ENCODE measurements at places on chromosomes 7 and 10.

DNA sequence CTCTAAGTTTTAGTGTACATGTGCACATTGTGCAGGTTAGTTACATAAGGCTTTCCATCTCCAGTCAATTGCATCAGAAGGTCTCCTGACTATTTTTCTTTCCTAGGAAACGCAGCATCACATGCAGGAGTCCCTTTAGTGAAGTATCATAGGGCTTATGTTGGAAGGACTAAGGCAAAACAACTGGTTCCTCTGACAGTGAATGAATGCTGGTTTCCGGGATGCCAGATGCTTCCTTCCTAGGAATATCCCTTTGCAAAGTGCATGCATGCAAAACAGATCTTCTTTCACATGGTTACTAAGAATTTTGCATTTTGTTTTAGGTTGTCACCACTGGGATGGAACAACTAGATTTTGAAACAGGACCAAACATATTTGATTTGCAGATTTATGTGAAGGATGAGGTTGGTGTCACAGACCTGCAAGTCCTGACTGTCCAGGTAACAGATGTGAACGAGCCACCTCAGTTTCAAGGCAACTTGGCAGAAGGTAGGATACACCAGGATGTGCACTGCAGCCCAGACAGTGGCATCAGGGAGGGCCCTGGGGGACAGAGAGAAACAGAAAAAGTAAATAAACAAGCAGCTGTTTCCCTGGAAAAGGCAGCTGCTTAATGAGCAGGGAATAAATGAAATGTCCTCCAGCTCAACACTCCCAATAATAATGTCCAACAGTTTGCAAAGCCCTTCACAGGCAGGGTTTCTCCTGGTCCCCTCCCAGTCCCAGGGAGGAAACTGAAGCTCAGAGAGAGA lies 17.8 kb downstream of the CDHR3 start:
- DNase-seq = no peak

GRCh38 chr7:69130396-69130795 lies 467.9 kb upstream of the AUTS2 start:
- DNase-seq = no peak

DNA sequence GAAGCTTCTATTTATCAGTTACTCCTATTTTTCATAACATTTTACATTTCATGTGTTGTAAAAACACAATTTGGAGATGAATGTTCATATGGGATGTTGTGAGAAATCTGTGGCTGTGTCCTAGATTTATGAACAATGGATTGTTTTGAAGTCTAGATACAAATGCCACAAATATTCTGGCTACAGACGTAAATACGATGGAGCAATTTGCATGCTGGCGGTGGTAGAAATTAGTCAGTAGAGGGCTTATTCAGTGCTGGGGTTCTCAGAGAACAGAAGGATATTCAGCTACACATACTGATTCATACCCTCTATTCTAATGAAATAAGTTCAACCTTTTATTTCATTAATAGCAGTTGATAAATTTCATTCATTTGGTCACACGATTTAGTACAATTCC lies 48.8 kb downstream of the PLPP4 start:
- no peak for DNase-seq

- no peak for DNase-seq
These were observed 180.2 kb upstream of the CACNA2D1 start for GRCh38 chr7:82623812-82624211.

DNA sequence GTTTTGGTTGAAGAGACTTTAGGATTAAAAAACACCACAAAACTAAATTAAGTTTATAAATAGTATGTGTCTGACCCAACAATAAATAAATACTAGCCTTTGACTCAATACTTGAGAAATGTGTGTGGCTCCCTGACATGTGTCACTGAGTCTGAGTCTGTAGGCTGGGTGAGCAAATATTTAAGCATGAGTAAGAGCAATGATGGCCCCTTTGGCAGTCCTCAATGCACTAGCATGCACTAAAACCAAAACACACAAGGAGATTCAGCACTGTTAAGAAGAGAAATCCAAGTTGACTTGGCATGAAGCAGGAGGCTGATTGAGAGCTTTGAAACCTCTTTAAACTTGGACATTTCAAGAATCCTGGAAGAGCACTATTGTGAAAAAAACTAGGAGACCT lies 37.1 kb downstream of the CCDC71L start:
- no peak for DNase-seq

- no peak for DNase-seq
These were observed 27.3 kb downstream of the ANTXRL start for GRCh38 chr10:46314071-46314470.

DNA sequence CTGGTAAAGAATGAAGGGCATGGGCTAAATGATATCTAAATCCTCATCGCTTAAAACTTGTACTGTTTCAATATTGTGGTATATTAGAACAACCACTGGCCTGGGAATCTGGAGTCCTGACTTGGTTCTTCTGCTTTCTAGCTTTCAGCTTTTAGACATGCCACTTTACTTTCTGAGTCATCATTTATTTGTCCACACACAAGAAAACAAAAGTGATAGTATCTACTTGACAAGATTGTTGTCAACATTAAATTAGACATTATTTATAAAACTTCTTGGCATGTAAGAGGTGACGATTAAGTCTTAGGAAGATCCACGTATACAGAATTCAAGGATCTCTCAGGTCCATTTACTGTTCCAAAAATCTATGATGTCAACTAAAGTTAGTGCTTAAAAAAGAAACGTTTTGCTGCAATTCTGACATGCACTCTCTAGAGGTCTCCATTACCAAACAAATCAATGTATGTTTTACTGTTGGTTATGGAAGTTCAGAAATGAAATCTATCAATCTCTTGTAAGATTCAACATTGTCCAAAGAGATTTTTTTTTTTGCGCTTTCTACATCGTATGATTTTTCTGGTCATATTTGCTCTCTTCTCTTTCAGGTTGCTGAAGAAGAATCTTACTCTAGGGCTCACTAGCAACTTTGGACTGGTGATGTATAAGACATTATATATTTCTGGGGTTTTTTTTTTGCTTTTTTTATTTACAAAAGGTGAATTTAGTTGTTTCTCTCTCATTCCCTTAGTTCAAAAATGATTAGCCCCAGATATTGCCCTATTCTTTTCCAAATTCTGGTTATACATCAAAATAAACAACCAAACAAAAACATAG lies 53.6 kb upstream of the DYNC1I1 start:
- no peak for DNase-seq

DNA sequence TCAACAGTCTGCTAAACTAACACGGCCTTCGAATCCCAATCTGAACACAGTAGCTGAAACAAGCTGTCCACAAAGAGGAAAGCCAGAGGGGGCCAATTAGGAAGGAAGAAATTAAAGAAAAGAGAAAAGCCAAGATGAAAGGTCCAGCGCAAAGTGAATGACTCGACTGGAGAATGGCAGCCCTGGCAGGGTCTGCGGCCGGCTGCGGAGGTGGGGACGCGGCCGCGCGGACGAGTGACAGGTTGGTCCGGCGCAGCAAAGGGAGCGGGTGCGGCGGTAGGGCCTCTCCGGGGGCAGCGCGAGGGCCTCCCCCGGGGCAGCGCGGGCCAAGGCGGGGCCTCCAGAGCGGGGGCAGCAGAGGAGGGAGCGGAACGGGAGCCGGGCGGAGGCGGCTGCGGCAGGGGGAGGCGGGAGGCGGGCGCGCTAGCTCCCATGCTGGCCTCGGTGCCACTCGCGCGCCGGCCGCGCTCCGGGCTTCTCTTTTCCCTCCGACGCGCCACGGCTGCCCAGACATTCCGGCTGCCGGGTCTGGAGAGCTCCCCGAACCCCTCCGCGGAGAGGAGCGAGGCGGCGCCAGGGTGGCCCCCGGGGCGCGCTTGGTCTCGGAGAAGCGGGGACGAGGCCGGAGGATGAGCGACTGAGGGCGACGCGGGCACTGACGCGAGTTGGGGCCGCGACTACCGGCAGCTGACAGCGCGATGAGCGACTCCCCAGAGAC lies at the start of gene VWC2:
Gene VWC2, plus strand, starts transcription at position 421 of the 718 bp plus-strand sequence. CDS start 1,798 bp downstream, outside the sequence.
- DNase-seq = no peak

- no peak for DNase-seq
These were observed 2.7 kb upstream of the FAM170B start for GRCh38 chr10:49136525-49136924.

- DNase-seq = no peak
These were observed 19.0 kb downstream of the STEAP1 start for GRCh38 chr7:90173127-90173844.

GRCh38 chr7:5694912-5695726 lies 86.3 kb downstream of the RNF216 start:
- peak; percentile 40 for DNase-seq

GRCh38 chr10:116113721-116114501 lies 159.1 kb downstream of the GFRA1 start:
- DNase-seq = no peak

DNA sequence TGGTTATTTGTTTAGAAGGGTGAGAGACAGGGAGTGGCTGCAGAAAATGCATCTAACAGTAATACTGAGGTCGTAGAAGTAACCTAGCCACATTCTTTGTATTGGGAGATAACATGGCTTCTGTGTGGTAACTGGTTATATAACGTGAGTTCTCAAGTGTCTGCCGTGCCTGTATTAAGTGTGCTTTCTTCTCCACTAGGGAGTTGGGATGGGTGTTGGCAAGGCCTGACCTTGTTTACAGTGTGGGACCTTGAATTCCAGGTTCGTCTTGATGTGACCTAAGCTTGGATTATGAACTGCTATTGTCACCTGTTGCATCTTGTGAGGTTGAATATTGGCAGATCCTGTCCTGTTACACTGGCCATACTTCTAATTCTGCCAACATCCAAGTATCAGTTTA lies 145.3 kb upstream of the NAMPT start:
- DNase-seq = no peak

DNA sequence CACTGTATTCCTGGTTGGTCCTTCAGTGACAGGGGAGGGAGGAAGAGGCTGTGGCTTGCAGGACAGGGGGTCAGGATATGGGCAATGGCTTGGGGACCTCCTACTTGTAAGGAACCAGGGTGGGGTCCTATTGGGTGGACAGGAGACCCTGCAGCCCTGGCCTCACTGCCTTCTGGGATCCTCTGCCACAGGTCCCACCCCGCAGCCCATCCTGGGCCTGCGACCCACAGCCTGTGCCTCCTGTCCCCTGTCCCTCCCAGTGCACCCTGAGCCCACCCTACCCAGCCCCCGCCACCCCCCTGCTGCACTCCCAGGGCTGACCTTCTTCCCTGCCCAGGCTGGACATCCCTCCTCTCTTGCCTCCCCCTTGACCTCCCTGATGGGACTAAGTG lies 58.7 kb upstream of the MYL10 start:
- DNase-seq = no peak

DNA sequence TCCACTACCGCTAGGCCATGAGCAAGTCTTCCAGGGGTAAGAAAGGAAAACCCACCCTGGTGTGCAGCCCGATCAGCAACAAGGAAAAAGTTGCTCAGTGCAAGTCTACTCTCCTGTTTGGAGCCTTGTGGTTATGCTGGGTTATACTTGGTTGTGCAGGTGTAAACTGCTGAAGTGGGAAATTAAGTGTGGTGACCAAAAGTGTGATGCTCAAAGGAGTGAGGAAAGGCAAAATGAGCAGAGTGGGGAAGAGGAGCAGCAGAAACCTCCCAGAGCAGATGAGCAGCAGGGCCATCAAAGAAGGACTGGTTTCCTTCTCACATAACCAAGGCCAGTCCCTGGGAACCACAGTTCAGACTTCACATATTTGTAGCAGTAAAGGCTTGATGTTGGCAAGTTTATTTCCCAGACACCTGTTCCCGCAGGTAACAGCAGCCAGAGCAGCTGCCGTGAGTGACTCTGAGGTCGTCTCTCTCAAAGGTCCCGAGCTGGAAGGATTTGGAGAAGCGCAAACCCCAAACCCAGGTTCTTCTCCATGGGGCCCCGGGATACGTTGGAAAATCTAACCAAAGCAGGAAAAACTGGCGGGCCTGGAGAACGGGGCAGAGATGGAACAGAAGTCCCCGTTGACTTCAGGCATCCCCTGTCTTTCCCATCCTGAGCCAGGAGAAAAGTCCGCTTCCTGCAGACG lies 607 bp upstream of the SMO start:
- no peak for DNase-seq

GRCh38 chr7:43658718-43659548 lies 70.4 kb downstream of the COA1 start:
- no peak for DNase-seq

GRCh38 chr7:112063974-112064373 lies 142.2 kb downstream of the DOCK4 start:
- DNase-seq = no peak

GRCh38 chr7:7681191-7681935 lies 37.0 kb downstream of the RPA3 start:
- DNase-seq = no peak

DNA sequence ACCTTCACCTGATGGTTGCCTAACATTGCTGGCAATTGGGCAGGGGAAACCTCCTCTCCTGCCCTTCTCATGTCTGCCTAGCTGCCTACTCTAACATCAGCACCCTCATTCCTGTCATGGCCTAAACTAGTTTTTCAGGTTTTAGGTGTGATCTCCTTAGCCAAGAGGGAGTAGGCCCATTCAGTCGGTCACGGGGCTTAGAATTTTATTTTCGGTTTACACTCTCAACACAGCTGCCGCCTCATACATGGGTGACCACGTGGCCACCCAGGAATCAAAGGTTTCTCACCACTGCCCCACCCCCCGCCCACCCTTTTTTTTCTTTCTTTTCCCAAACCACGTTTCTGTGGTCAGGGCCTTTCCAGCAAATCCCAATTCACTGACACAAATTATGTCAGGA lies 97.2 kb downstream of the RALA start:
- DNase-seq = no peak

DNA sequence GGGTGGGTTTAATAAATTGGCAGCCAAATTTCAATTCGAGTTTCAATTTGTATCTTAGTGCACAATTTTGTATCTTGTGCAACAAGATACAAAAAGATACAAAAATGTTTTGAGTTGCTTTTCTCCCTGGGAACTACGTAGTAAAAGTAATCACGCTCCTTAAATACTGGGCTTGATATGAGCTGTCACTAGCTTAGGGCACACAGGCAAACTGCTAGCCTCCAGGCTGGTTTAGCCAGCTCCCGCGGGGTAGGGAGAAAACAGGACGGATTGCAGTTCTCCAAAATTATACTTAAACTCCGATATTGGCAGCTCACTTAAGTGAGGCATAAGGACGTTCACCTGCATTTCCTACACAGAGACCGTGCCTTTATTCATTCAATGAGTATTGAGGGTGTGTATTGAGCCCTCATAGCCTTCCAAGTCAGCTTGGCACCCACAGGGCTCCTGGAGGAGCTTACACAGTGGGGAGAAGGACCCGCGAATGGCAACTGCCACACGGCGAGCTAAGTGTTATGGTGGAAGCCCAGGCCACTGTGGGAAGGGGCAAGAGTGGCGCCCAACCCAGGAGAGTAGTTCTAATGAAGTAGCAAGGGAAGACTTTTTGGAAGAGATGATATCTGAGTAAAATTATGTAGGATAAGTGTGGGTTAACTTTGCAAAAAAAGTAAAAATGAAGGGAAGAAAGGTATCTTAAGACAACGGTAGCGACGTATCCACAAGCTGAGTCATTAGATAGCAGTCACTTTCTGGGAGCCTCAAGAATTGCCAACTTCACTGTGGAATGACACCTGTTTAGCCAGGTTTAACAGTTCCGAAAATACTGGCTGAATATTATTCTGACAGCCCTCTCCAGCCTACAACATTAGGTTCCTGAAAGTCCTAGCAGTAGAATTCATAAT lies 1.6 kb upstream of the EPC1 start:
- no peak for DNase-seq

GRCh38 chr10:63421591-63421990 lies 44.2 kb downstream of the JMJD1C start:
- no peak for DNase-seq

GRCh38 chr7:115838829-115839228 lies 191.7 kb downstream of the TFEC start:
- no peak for DNase-seq

GRCh38 chr7:18117482-18117881 lies 89.8 kb upstream of the PRPS1L1 start:
- DNase-seq = no peak
